NCI-H774 (cell line): ENCODE measurements at places on chromosomes 1 and 21.

DNA sequence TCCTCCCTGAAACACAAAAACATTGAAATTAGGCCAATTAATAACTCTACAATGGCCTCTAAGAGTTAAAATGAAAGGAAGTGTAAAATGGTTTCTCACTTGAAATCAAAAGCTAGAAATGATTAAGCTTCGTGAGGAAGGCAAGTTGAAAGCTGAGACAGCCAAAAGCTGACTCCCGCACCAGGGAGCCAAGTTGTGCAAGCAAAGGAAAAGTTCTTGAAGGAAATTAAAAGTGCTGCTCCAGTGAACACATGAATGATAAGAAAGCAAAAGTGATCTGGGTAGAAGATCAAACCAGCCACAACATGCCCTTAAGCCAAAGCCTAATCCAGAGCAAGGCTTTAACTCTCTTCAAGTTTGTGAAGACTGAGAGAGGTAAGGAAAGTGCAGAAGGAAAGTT lies 22.8 kb downstream of the CYYR1 start:
- DNase-seq, result no peak

DNA sequence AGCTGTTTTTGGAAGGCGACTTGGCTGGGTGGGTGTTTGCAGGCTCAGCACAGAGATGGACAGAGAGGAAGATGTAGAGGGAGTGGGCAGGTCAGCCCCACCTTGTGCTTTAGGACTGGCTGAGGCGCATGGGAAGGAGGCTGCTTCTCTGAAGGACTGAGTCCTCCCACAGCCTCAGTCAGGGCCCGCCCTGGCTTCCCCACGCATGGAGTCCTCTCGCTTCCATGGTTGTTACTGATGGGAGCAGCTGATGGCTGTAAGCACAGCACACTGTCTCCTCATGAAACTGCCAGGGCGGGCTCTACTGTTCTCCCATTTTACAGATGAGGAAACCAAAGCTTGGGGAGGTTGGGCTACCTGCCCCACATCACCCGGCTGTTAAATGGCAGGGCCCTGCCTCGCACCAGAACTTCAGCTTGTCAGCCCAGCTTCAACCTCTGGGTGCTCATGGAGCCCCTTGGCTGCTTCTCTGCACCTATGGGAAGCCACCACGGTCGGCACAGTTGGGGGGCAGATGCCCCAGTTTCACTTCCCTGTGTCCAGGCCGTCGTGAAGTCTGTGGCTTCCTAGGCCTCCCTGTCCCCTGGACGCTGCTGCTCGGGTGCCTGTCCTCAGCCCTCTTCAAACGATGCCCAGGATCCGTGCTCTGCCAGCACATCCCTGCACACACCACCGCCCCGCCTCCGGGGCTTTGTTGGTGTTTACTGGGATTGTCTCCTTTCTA lies 2.4 kb downstream of the TMEM201 start:
- DNase-seq, result no peak

GRCh38 chr1:202586018-202586821 lies 124.0 kb downstream of the SYT2 start:
- DNase-seq, result no peak

DNA sequence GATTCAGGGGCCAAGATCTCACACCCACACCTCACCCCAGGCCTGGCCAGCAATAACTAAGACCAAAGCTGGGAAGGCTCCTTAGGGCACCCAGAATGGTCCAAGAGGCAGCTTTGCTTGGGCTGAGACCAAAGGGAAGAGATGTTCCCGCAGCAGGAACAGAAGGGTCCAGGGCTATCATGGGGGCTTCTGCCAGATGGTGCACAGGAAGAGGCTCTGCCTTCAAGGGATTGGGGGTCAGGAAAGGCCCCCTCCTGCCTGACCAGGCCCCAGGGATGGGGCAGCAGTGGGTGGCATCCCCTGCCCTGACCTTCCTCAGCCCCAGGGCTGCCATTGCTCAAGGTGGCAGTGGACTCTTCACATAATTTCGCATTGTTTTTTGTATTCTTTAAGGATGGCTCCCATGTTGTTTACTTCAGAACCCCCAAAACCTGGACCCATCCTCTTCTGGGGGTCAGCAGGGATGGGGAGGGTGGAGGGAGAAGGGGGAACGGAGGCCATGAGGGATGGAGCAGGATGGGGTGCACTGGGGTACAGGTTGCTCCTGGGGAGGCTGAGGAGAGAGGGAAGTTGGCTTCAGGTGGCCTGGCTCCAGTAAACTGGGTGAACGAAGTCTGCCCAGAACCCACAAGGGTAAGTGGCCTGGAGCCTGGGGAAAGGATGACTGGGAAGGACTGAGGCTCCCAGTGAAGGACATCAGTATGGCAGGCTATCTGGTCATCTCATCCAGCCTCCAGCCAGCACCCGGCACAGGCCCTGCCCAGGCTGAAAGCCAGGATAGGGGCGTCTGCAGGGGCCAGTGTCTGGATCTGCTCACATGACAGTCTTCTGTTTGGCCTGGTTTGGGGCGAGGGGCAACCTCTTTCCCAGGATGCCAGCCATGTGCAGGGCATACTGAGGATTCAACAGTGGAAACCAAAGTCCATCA lies 2.6 kb upstream of the NADK start:
- DNase-seq, result no peak

GRCh38 chr1:115505148-115505571 lies 136.6 kb upstream of the VANGL1 start:
- no peak for DNase-seq

- DNase-seq, result no peak
These were observed 59.4 kb upstream of the ATP1B1 start for GRCh38 chr1:169047074-169047473.

GRCh38 chr21:36209626-36210171 lies 53.1 kb downstream of the DOP1B start:
- DNase-seq, result peak; percentile 54

GRCh38 chr1:59605184-59605583 lies 209.6 kb upstream of the HOOK1 start:
- DNase-seq, result no peak

GRCh38 chr1:115215703-115216521 lies 122.1 kb downstream of the NGF start:
- no peak for DNase-seq

DNA sequence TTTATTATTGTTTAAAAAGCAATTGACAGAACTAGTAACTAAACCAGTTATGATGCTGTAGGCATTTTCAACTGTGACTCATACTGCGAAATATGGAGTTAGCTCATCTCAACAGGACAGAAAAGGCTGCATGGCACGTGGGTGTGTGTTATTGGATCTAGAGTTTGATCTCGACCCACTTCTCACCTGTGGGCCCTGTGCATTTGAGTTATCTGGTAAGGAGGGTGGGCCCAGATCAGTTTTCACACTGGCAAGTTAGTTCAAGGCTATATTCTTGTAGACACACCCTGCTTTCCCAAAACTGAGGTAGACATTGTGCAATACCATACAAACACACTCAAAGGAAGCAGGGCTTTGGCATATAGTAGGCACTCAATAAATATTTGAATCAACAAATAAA lies 71.3 kb upstream of the PRDX6 start:
- no peak for DNase-seq

DNA sequence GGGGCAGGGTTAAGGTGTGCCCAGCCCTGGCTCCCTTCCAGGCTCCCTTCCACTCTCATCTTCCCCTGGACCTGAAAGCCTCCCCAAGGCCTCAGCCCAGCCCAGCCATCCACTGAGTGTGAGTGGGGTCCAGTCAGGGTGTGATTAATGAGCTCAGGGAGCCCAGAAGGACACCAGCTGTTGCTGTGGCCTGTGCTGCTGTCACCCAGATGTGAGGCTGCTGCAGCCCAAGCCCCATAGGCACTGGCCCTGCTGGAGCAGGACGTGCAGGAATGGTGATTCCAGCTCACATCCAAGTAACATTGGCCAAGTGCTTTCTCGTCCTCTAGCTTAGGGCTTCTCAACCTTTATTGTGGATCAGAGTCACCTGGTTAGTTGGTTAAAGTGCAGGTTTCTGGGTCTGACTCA lies 77.6 kb downstream of the EPHB2 start:
- DNase-seq, result no peak

- DNase-seq, result no peak
These were observed 13.9 kb downstream of the TEX50 start for GRCh38 chr1:173648880-173649605.

DNA sequence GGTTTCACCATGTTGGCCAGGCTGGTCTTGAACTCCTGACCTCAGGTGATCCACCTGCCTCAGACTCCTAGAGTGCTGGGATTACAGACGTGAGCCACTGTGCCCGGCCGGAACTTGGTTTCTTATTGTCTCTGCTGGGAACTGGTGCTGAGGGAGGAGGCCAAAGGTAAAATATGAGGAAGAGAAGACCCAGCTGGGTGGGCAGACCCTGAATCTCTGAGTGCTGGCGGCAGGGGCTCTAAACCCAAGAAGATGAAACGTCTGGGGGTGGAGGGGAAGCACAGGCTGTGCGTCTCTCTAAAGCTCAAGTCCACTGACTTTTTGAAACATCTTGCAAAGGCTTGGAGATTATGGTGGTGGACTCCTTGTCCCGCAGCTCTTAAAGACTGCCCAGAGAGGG lies 82.0 kb upstream of the TLR5 start:
- no peak for DNase-seq

DNA sequence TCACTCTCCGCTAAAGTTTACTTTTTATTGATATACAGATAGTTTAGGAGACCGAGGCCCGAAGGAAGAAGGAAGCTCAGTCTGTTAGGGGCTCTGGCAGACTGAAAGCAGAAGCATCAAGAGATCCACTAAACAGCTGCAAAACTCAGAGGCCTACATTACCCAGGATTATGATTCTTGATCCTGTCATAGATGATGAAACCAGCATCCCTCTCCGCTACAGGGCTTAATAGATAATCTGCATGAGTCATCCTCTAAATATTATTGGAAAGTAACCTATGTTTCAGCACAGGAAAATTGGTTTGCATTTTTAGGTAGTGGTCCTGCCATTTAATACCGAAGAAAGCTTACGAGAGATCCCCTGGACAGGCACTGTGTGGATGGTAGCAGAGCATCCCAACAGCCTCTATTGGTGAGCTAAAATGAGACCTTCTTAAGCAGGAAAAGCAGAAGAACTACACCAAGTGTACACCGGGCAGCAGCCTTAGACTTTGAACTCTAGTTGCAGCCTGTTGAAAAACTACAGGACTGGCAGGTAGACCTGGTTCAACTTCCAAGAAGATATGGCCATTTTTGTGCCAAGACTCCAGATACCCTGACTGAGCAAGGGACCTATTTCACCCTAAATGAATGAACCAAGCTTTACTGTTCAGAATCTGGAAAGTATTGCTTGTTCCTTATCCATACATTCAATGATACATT lies 6.8 kb downstream of the CASQ2 start:
- no peak for DNase-seq

GRCh38 chr1:155196103-155196892 lies 11.4 kb downstream of the THBS3 start:
- no peak for DNase-seq

DNA sequence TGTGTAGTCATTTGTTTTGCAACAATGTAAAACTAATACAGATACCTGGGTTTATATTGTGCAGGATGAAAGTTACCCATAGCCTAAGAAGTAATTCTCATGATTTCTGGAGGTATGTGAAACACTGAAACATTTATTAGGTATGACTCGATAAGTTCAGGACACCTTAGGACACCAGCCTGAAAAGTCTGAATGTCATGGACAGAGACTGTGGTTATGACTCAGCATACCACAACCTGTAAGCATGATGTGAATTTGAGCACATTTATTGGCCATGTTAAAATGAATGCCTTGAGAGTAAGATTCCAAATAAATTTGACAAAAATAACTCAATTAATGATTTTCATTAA lies 1471.7 kb upstream of the B3GALT2 start:
- no peak for DNase-seq

GRCh38 chr1:81635816-81636215 lies 164.9 kb upstream of the ADGRL2 start:
- DNase-seq, result no peak

DNA sequence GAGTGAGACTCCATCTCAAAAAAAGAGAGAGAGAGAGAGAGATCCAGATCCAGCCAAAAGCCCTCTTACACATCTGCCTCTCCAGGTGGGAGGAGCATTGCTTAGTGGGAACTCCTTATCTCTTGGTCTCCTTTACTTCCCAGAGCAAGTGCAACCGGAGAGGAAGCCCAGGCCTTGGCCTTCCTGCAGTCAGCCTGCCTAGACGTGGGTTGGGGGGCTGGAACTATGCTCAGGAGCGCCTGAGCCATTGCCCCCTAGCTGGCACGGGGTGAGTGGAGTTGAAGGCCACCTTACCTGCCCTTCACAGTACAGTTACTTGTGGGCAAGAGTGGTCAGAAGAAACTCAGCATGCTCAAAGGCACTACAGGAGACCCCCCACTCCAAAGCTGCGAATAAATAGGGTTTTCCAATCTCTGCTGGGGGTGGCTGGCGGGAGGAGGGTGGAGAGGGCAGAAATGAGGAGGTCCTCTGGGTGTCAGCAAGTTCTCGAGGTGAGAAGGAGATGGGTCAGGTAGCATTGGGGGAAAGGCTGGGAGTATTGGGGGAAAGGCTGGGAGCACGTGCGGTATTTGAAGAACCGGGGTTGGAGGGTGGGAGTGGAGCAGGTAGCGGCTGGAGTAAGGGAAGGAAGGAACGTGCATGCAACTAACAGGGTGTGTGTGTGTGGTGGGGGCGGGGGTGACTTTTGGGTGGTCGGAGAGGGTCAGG lies 4.7 kb upstream of the DMBX1 start:
- no peak for DNase-seq

GRCh38 chr1:15573477-15573876 lies 11.4 kb downstream of the AGMAT start:
- DNase-seq, result no peak

GRCh38 chr1:183164340-183164739 lies 21.7 kb upstream of the LAMC2 start:
- DNase-seq, result no peak

DNA sequence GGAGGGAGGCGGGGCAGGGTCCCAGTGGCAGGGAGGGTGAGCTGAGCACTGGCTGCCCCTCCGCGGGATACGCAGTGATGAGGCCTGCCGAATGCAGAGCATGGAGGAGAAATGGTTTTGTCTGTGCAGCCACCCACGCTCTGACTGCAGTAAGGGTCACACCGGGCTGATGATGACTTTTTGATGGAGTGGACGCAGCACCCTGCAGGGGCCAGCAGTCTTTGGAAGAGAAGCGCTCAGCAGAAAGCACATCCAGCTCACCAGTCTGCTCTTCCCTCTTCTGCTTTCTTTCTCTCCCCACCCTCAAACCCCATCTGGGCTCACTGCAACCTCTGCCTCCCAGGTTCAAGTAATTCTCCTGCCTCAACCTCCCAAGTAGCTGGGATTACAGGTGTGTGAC lies 61.9 kb upstream of the ATP1A1 start:
- no peak for DNase-seq

GRCh38 chr1:6918925-6919511 lies 133.8 kb downstream of the CAMTA1 start:
- no peak for DNase-seq

- DNase-seq, result no peak
These were observed 15.5 kb upstream of the PSMB2 start for GRCh38 chr1:35656863-35657232.

GRCh38 chr1:204941421-204942338 lies 71.0 kb downstream of the NFASC start:
- DNase-seq, result peak; percentile 56

- DNase-seq, result no peak
These were observed 4.4 kb downstream of the MAP3K21 start for GRCh38 chr1:233331676-233332519.
